GM06990 (cell line): ENCODE measurements at places on chromosomes 7 and 10.

DNA sequence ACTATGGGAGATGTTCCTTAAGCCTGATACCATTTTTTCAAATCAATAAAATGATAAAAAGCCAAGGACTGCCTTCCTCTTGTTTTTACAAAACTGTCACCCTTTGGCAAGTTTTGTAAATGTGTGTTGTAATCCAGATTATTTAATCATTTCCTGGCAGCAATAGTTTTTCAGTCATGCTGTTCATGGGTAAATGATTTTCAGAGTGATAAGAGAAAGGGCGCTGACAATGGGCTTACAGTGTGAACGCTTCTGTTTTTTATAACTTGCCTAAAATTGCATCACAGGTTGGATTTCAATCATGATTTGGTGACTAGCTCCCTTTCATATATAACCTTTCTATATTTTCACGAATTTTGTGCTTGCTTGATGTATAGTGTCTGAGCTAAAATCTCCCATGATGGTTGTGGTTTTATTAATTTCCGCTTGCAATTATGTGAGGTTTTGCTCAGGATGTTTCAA is 19.0 kb upstream of the DMBT1 start:
- no peak for DNase-seq

GRCh38 chr10:69856601-69857166 is 55.0 kb downstream of the COL13A1 start:
- DNase-seq, result no peak

DNA sequence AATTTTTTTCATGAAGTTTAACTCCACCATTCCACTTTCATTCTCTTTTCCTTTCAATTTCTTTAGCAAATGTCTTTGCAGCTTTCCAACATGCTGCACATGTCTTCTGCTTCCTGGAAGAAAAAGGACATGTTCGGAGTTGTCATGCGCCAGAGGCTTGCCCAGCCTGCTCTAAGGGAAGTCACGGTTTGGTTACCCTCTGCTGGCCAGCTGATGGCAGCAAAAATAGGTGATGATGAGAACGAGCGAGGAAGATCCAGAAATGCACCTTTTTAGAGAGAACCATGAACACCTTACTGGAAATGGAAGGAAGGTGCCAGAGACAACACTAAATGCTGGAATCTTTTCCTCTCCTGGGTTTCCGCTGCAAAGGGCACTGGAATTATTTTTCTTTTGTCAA is 4.9 kb upstream of the ZSCAN21 start:
- no peak for DNase-seq

- no peak for DNase-seq
These were observed 60.5 kb upstream of the NANOS1 start for GRCh38 chr10:118969014-118969413.

- DNase-seq, result no peak
These were observed 45.6 kb downstream of the ALOX5 start for GRCh38 chr10:45419676-45420025.

- no peak for DNase-seq
These were observed 47.6 kb downstream of the PLXNA4 start for GRCh38 chr7:132528695-132529094.
